LoVo (cell line): ENCODE measurements at places on chromosomes 12 and 14.

GRCh38 chr14:74622257-74622656 lies 10.2 kb upstream of the LTBP2 start:
- no peak for DNase-seq

DNA sequence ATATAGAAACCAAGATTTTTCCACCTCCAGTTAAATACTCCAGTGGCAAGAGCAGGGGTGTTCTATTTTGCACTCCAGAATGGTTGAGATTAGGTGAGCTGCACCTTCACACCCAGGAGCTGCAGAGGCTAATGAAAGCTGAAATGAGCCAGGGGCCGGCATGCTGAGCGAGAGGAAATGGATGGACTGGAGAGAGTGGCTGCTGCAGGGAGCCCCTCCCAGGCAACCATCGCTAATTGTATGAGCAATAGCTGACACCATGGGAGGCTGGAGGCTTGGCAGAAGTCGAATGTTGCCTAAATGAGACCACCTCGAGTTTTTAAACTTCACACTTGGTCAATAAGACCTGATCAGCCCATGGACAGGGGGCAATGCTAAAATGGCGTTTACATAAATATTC lies 301.8 kb upstream of the TMPO start:
- DNase-seq, result no peak

DNA sequence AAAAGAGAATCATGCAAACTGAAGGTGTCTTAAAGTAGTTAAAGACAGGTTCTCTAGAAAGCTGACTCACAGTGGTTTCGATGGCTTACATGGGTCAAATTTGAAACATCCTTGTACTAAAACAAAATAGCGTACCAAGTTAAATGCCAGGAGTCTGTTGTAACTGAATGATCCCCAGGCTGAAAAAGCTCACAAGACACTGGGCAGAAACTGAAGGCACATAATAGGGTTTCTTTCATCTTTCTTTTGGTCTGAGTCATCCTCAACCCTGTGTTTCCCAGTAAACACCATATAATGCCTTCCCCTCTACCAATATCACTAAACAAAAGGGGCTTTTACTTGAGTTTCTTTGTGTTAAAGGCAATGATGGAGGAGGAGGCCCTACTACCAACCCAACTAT lies 12.8 kb downstream of the ZFYVE1 start:
- no peak for DNase-seq

DNA sequence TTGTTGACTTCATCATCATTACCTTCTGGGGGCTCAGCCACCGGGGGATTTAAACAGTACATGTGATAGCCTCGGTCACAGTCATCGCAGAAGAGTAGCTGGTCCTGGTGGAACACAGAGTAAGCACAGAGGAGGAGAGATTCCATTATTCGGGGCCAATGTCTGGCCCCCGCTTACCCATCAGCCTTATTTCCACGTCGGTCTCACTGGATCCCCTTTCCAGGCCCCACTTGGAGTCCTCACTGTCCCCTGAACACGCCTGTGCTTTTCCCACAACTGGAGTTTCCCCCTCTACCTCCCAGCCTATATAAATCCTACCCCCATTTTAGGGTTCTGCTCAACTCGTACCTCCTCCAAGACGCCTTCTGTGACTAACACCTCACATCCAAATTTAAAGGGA lies 274.0 kb downstream of the DPF3 start:
- no peak for DNase-seq

- DNase-seq, result peak; percentile 72
Observed at GRCh38 chr12:127280393-127281275, 986.3 kb upstream of the TMEM132C start.

DNA sequence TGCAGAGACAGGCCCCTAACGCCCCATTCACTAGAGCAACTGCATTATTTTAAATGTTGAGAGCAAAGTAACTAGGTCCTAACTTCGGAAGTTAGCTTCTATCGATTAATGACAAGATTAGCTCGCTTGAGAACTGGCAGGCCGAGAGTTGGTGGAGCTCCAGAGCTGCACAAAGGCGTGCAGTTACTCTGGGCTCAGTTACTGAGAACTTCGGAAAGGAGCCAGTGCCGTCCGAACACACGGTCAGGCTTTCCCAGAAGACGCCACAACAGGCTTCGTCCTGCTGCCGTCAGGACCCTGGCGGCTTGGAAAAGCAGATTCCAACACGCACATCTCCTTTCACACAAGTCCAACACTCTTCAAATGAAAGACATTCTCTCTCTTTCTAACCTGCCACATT lies 45.4 kb upstream of the TESC start:
- DNase-seq, result no peak

- DNase-seq, result no peak
Observed at GRCh38 chr12:32482226-32482625, 82.9 kb downstream of the FGD4 start.

DNA sequence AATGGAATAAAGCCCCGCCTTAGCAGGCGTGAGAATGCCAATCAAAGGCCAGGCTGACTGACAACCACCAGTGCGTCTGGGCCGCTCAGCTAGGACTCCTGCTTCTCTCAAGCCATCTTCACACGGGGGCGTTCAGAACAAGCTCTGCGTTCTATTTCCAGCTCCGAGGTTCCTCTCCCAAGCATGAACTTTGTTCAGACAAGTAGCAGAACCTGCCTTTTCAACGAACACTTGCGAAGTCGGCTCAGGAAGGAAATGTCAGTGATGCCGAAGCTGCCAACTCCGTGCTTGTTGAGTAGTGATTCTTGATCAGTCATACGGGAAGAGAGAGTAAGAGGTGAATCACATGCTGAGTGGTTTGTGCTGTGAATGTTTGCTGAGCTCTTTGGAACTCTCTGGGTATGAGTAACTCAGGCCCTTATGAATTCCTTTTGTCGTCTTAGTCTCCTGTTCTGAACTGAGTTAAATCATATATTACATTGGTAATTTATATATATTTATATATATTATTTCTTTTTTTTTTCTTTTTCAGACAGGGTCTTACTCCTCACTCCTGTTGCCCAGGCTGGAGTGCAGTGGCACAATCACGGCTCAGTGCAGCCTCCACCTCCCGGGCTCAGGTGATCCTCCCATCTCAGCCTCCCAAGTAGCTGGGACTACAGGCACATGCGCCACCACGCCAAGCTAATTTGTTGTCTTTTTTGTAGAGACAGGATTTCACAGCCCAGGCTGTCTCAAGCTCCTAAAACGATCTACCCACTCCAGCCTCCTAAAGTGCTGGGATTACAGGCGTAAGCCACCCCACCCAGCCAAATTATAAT lies 29.4 kb upstream of the BCL7A start:
- no peak for DNase-seq

DNA sequence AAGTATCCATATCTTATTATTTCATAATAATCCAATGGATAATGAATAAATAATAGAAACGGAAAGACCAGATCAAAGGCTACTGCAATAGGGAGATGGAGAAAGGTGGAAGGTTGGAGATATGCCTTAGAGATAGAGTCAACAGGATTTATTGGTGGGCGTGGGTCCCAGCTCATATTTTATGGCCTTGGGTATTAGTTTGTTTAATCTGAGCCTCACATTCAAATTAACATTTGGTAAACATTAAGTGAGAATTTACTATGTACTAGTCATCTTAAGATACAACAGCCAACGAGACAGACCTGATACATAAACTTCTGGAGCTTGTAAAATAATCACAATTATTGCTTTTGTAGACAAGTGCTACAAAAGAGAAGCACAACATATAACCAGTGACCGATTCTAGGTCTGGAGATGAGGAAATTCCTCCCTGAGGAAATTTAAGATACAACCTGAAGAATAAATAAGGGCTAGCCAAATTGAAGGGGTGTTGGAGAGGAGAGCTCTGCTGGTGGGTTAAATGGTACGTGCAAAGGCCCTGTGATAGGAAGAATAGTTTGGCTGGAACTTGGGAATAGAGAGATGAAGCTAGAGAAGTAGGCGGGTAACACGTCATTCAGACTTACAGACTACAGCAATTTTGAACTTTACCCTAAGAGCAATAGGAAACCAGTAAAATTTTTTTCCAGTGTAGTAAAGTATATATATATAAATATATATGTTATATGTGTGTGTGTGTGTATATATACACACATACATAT lies 16.1 kb downstream of the LTBR start:
- peak; percentile 50 for DNase-seq

DNA sequence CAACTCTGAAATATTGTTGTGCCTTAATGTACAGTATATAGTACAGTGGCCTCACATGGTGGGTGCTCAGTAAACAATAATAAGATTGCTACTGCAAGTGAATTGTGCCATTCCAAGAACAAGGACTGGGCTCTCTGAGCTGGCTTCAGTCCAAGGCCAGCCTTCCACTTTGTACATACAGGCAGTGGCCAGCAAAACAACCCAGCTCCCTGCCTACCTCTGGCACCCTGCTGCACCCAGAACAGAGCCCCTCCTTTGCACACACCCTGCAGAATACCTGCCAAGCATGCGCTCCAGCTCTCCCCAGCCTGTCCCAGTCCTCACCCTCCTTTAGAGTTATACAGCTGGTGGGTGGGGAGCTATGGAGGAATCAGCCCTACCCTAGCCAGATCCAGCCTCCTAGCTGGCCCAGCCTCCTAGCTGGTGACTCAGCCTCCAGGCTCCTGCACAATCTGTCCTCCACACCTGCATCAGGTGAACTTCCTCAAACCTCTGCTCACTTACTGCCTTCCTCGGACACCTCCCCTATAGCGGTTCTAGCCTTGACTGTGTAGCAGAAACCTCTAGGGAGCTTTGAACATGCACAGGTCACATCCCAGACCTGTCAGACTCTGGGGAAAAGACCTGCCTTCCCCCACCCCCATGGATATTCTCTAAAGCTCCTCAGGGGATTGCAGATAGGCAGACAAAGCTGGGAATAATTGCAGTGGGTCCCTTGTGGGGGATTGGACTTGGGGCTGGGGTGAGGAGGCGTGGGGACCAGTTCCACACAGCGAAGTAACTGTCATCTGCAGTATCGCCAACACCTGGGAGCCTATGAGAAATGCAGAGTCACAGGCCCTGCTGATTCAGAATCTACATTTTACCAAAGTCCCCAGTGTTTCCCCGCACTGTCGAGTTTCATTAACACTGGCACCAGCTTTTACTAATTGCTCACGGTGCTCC lies 17.9 kb downstream of the ZDHHC22 start:
- peak; percentile 94 for DNase-seq

DNA sequence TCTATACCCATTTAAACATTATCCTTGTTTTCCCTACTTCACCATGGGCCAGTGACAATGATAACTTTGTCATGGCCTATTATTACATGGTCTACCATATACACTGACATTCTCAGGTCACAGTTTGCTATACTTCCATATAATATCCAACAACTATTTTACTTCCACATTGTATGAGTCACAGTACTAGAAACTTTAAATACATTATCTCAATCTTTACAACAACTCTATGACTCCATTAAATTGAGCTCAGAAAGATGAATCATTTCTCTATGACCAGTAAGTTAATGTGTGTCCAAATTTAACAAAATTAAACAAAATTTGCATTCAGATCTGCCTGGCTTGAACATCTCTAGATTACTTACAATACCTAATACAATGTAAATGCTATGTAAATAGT lies 93.9 kb downstream of the PLEKHG7 start:
- DNase-seq, result no peak

DNA sequence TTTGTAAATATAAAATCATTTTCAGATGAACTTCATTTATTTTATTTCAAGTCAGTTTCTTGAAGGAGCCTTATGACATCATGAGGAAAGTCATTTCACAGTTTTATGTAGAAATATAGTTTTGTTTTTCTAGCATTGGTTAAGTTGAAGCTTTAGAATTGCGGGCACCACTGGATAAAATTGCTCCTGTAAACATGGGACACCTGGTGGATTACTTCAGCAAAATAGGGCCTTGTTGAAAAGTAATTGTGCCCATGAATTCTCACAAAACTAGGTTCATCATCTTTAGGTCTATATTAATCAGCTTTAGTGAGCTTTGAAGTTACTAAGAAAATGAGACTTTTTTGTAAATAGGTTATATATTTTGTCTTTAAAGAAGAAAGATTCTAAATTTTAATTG lies 25.3 kb downstream of the CNTN1 start:
- DNase-seq, result no peak

GRCh38 chr12:69509308-69509736 lies 39.1 kb downstream of the FRS2 start:
- DNase-seq, result no peak

DNA sequence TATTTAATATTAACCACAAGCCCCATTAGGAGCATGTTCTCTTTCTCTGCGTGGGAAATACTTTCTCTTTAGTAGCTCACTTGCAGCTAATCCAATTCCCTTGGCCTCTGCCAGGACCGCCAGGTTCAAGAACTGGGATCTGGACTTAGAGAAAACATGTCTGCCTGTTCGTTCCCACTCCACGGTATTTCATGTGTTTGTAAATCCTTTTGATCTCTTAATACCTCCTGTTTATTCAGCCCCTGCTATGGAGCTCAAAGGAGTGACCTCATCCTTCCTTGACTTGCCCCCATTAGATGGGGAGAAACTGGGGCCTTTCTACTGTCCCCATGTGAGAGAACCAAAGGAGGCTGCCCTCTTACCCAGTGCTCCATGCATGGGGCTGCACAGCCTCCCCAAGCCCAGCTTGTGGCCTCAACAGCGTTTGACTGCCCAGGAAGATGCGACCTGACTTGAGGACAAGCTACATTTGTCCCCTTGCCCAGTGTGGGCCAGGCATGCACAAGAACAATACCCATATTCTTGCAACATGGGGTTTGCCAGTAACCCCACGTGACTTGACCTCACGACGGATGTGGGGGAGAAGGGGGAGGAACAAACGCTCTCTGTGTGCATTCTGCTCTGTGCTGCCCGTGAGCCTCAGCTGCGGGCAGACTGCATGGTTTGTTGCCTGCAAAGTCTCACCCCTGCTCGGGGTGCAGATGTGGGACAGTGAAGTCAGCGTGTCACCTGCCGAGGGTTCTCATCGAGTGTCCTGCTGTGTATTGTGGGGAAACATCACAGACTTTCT lies 30.3 kb downstream of the CD9 start:
- no peak for DNase-seq

DNA sequence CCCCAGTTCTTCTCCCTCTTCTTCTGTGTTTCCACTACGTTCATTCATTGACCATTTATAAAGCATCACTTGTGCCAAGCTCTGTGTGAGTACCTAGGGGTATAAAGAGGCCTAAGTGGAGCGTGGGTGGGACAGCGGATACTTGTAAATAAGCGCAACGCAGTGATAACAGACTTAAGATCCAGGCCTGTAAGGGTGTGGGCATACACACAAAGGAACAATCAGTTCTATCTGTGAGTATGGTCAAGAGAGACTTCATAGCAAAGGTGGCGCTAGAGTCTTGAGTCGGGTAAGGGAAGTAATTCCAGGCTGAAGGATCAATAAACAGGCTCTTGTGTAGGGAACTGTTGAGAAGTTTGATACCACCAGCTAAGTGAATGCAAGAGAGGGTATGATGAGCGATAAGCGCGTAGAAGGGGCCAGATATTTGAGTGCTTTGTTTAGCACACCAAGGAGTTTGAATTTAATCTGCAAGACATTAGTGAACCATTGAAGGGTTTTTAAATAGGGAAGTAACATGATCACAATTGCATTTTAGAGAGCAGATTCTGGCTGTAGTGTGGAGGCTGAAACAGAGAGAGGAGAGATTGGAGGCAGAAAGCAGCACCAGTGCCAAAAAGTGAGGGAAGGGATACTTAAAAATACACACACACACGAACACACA lies 1.0 kb upstream of the GXYLT1 start:
- no peak for DNase-seq

- peak; percentile 16 for DNase-seq
Observed at GRCh38 chr14:52706286-52706685, 714 bp upstream of the PSMC6 start.

- no peak for DNase-seq
Observed at GRCh38 chr12:15122344-15122743, 98.9 kb downstream of the RERG start.
